Heart left ventricle (tissue), 16 donors: ENCODE measurements at places on chromosomes 5 and 9. TPM values are rescaled to one million over a fixed set of nuclear protein-coding genes. Genes with fewer than 3 reads are reported as not detected.

The CNTNAP3B gene
- polyA plus RNA-seq: 3.4 TPM

The LHX6 gene
- polyA plus RNA-seq: 8.4 TPM

The PCDHA1 gene
- not detected for polyA plus RNA-seq

The MYORG gene
- polyA plus RNA-seq: 1.3 TPM

The ABCA2 gene
- polyA plus RNA-seq: 30.6 TPM

The NFIL3 gene
- polyA plus RNA-seq: 33.3 TPM

The CCL28 gene
- 0.30 TPM for polyA plus RNA-seq

The QRFP gene
- not detected for polyA plus RNA-seq

The FLT4 gene
- polyA plus RNA-seq: 5.0 TPM

The SLC35D2 gene
- polyA plus RNA-seq: 19.8 TPM

The PCDHGB1 gene
- 0.85 TPM for polyA plus RNA-seq

The PTGES gene
- 2.7 TPM for polyA plus RNA-seq

The SPATA6L gene
- 0.14 TPM for polyA plus RNA-seq

The DMRT2 gene
- polyA plus RNA-seq: not detected

The TTF1 gene
- 25.2 TPM for polyA plus RNA-seq

The CTSL gene
- polyA plus RNA-seq: 86.6 TPM

The ENTPD2 gene
- 1.2 TPM for polyA plus RNA-seq

The AUH gene
- 19.0 TPM for polyA plus RNA-seq

The CCL21 gene
- polyA plus RNA-seq: 20.4 TPM

The SNCB gene
- not detected for polyA plus RNA-seq

The LNPEP gene
- polyA plus RNA-seq: 12.5 TPM

The IFNB1 gene
- polyA plus RNA-seq: not detected

The GRM6 gene
- polyA plus RNA-seq: not detected

The ERCC8 gene
- 6.4 TPM for polyA plus RNA-seq

The KIF24 gene
- 0.64 TPM for polyA plus RNA-seq

The ODF2 gene
- polyA plus RNA-seq: 8.0 TPM

The PCDHGA11 gene
- 5.0 TPM for polyA plus RNA-seq

The BRD3OS gene
- polyA plus RNA-seq: 1.8 TPM

The SH3RF2 gene
- polyA plus RNA-seq: 750 TPM

The ANKRD55 gene
- not detected for polyA plus RNA-seq

The OLFML2A gene
- 9.9 TPM for polyA plus RNA-seq

The FBXW5 gene
- 189 TPM for polyA plus RNA-seq

The PGM5 gene
- 81.7 TPM for polyA plus RNA-seq

The LHFPL2 gene
- 11.5 TPM for polyA plus RNA-seq
